ENCODE measurements at places on chromosomes 4 and X. TPM values are rescaled to one million over a fixed set of nuclear protein-coding genes. Genes with fewer than 3 reads are reported as not detected.

GRCh38 chrX:67568769-67569168 lies 24.9 kb downstream of the AR start:
- DNase-seq, result no peak

- no peak for DNase-seq
These were observed 92.2 kb upstream of the RAPGEF2 start for GRCh38 chr4:159010563-159011260.

DNA sequence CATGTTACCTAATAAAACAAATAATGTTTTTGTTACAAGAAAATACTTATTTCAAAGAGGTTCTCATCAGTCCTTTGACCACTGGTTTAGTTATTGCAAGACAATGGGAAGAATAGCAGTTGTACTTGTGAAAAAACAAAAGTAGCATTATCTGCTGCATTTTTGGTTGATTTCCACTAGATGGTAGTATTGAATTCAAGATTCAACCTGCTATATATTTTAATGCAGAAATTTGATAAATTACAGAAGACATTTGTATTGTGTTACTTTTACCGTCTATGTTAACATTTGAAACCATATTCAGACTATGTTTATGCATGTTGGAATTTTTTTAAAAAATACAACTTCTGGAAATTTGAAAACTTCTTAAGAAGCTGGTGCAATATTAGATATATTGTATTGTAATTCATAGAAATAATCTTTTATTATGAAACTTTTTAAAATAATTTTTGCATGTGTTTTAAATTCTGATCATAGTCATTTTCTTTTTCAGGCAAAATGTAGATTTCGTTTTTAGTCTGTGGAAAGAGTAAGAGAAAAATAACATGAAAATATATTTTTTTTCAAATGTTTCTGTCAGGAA lies 56.4 kb downstream of the SPCS3 start:
- DNase-seq, result no peak

GRCh38 chr4:75432683-75433082 lies 81.5 kb downstream of the RCHY1 start:
- DNase-seq, result no peak

DNA sequence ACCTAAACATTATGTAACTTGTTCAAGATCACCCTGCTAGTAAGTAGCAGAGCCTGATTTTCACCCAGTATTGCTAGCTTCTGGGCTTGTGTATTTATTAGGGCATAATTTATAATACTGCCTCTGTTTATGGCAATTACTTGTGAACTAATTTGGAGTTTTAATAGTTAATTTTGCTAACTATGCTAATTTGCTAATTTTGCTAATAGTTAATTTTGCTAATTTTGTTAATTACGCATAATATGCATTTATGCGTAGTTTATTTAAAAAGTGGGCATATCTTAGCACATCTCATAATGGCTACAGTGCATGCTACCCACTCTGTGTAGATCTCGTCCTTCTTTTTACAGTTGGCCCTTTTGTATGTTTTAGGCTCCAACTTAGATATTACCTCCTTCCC lies 898.1 kb upstream of the EPHA5 start:
- DNase-seq, result no peak

- peak; percentile 66 for DNase-seq
These were observed 76.8 kb downstream of the RTL5 start for GRCh38 chrX:72054779-72055489.

- DNase-seq, result no peak
These were observed 4.7 kb upstream of the NKX6-1 start for GRCh38 chr4:84503495-84504437.

DNA sequence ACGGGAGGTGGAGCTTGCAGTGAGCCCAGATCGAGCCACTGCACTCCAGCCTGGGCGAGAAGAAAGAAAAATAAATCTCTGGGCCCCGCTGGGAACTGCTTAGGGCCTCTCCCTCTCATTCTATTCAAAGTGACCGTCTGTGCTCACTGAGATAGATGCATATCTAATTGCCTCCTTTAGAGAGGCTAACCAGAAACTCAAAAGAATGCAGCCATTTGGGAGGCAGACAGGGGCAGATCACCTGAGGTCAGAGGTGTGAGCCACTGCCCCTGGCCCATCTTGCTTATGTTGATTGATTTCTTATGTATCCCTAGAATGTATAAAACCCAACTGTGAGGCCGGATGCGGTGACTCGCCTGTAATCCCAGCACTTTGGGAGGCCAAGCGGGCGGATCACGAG lies 6.2 kb upstream of the CSF2RA start:
- DNase-seq, result no peak

DNA sequence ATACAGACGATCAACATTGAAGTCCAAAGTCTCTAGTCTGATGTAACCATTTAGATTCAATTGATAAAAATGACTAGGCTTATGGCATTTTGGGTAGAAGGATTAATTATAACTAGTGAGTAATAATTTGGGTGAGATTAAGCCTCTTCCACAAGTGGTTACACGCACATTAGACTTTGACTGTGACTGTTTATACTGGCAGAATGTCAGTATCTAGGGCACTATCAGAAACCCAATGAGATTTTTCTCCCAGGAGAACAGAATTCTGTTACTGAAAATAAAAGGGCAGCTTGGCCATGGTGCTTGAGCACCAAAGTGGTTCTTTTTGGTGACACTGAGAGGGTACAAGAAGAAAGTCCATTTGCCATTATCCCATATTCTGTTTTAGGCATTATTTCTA lies 3.3 kb downstream of the PLS3 start:
- DNase-seq, result no peak

- peak; percentile 66 for DNase-seq
These were observed 18.6 kb downstream of the TRIM2 start for GRCh38 chr4:153222707-153223426.

DNA sequence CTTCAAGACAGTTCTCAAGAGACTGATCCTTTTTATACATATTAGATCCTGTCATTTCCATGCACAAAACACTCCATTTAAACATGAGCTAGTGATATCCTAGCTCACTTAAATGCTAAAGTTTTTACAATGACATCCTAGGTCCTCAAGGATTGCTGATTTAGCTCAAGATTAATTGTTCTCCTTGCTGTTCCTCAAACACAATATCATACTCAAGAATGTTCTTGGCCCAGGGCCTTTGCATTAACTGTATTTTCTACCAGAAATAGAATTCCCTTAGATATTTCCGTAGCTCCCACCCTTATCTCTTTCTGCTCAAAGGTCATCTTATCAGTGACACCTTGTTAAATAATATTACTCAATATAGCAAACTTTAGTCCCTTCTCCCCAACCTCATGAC lies 270.1 kb downstream of the GALNTL6 start:
- no peak for DNase-seq

DNA sequence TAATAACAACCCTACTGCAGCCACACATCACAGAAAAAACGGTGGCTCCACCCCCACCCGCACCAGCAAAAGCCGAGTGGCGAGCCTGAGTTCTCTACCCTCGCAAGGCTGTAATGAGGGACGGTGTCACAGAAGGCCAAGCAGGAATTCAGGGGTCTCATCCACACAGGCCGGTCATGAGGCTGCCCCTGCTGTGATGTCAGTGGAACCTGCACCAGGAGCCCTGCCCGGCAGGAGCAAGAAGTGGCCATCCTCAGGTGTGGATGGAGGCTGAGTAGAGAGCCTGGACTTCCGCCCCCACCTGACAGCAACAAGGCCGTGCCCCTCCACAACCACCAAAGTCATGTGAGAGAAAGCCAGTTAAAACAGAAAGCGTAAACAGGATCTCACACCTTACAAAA lies 20.6 kb downstream of the LYAR start:
- DNase-seq, result no peak

GRCh38 chr4:23889814-23890341 lies at the start of gene PPARGC1A:
TSS of gene PPARGC1A (minus strand) at chr4:23890047. CDS start at chr4:23889957, 90 bp downstream.
- DNase-seq, result no peak

DNA sequence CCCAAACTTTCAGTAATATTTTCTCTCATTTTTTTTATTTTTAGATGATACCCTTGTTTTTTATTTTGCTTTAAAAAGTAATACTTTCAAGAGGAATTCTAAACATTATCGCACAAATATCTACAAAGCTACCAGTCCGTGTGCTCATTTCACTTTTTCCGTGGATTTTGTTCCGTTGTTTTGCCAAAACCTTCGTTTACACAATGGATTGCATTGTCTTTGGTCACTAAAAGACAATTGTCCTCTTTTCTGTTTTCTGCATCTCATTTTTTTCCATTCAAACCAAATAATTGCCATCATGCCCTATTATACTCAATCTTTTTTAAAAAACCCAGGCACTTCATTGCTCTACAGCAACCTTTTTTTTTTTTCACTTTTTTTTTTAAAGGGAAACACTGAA lies 214.9 kb downstream of the CXXC4 start:
- no peak for DNase-seq

GRCh38 chrX:24259544-24260240 lies 54.2 kb downstream of the SUPT20HL2 start:
- DNase-seq, result no peak

DNA sequence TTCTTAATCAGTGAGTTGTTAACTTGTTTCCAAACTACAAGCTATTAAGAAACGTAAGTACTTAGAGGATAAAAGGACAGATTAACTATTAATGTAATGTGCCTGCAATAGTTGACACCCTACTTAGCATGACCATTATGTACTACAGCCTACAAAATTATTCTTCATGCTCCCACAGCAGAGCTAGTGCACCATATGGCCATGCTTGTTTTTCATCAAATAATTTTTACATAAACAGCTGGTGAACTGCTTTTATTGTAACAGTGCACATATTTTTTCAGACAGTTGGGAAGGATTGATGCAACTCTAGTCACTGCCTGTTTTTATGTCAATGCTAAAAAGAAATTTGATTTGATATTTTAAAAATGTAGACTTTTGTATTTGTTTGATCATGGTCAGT lies 10.2 kb upstream of the MAGEB10 start:
- DNase-seq, result no peak

DNA sequence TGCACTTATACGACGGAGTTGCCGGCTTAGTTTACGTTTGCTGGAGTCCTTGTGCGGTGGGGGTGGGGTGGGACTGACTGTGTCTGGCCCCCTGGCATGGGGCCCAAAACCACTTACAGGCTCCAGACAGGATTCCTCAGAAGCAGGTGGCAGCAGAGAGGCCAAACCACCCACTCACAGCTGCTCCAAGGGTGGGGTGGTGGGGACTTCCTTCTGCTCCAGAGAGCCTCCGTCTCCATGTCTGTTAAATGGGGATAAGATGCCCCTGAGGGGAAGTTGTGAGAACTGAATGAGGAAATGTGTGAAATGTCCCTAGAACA lies 36.7 kb downstream of the PSAPL1 start:
- DNase-seq, result peak; percentile 44

DNA sequence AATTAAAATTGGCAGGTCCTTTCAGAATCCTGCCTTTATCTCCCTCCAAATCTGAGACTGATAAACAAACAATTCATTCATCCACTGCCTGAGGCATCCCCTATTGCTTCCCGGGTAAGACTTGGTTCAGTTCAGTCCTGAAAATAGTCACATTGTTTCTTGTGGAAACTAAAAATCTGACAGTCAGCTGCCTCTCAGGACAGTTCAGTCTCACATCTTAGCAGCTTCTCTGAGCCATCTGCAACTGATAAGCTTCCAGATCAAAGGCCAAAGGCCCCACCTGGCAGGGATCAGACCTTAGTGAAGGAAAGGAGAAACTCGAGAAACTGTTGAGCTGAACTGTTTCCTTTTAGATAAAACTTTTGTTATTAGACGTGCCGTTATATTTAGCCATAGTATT lies 264.5 kb downstream of the IL15 start:
- DNase-seq, result no peak

- no peak for DNase-seq
These were observed 39.2 kb upstream of the USP9X start for GRCh38 chrX:41045960-41046567.

GRCh38 chr4:13208558-13209193 lies 275.5 kb downstream of the RAB28 start:
- DNase-seq, result no peak

GRCh38 chr4:120314969-120315368 lies 248.3 kb upstream of the MAD2L1 start:
- DNase-seq, result no peak

DNA sequence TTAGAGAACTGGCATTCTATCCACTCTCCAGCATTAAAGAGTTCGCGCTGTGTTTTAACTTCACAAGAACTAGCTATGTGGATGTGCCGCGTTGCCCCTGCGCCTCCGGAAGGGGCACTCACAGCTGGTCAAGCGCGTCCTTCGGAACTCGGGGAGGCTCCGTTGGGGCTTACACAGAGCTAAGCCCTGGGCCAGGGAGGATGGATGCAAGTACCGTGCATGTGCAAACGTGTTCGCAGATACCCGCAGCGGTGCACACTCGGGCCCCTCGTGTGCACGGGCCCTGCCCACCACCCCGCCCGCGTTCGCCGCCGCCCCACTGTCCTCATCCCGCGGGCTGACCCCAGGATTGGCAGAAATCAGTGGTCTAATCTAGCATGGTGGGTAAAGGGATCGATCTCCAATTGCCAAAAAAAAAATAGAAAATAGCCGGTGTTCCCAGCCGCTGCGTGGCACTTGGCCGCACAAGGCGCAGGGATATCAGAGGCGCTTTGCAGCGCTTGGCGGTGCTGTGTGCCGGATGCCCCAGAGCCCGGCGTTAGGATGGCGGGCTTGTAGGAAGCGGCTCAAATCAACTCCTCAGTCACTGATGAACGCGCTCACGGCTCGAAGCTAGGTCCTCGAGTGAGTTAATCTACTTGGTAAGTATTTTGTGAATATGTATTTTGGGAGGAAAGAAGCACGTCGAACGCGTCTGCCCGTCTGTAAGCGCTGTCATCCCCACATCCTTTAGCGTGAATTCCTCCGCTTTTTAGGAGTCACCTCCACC lies 989 bp upstream of the PCDH10 start:
- DNase-seq, result peak; percentile 45

DNA sequence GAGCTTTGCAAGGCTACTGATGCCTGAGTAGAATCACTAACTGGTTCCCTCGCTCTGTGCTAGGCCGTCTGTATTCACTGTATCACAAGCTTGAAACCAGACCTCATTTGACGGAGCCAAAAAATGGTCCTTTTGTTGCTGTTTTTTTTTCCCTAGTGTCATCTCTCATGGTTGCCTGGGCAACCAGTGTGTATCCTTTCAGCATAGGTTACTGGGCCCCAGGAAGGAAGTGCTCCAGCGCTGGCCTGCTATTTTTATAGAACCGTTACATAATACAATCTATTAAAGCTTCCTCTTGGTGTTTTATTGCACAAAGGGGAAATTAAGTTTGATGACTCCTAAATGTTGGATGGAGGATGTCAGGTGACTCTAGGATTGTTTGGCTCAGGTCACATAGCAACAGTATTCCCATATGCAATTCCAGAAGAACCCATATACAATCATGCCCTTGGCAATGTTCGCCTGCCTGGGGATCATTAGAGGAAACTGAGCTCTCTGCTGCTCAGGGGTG lies 220.4 kb downstream of the SPRY1 start:
- peak; percentile 48 for DNase-seq

GRCh38 chrX:44943007-44943406 lies 70.0 kb downstream of the KDM6A start:
- no peak for DNase-seq

TRPC5OS gene
- total RNA-seq, result 0.53 TPM

USP26 gene
- total RNA-seq, result not detected

NUP62CL gene
- total RNA-seq, result not detected

POU4F2 gene
- not detected for total RNA-seq

HSD17B10 gene
- total RNA-seq, result 41.4 TPM

PPP2R2C gene
- total RNA-seq, result 220 TPM

RHOXF1 gene
- 4.9 TPM for total RNA-seq

ABLIM2 gene
- total RNA-seq, result 114 TPM

SPIN2A gene
- 0.75 TPM for total RNA-seq

VEGFC gene
- 1.5 TPM for total RNA-seq

Measured in dorsolateral prefrontal cortex (tissue), 122 donors.